ENCODE measurements at places on chromosomes 16 and 17. TPM values are rescaled to one million over a fixed set of nuclear protein-coding genes. Genes with fewer than 3 reads are reported as not detected.
A peak's percentile ranks its signal among the peaks of the same experiment; 100 is the strongest.

DNA sequence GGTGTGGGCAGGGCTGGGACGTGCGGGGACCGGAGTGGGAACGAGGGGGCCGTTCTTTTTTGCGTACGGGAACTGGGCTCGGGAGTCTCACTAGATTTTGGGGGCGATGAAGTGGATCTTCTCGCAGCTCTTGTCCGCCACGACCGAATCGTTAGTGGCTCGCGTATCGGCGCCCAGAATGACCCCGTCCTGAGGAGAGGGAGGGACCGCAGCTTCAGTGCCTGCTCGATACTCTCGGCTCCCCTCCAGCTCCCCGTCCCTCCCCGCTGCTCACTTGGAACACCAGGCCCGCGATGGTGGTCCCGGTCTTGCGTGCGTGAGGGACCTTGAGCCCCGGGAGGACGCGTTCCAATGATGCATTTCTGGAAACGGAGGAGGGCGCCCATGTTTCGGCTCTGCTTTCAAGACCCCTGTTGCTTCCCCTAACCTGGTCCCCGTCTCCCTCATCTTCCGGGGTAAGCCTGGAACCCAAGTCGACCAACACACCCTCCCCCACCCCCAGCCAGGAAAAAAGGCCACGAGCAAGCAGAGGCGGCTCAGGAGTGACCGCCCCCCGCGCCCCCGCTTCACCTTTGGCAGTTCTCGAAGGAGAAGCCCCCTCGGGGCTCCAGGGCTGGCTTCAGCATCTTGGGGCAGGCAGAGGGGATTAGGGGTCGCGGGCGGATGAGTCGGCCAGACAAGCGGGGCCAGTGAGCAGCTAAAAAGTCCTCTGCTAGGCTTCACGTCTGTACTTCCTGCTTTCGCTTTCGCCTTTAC, at the start of gene PSMB10:
Gene PSMB10, minus strand, starts transcription at position 727 of the 756 bp plus-strand sequence. Its CDS starts 101 bp downstream, at position 626.
- DNase-seq, result peak; percentile 45

DNA sequence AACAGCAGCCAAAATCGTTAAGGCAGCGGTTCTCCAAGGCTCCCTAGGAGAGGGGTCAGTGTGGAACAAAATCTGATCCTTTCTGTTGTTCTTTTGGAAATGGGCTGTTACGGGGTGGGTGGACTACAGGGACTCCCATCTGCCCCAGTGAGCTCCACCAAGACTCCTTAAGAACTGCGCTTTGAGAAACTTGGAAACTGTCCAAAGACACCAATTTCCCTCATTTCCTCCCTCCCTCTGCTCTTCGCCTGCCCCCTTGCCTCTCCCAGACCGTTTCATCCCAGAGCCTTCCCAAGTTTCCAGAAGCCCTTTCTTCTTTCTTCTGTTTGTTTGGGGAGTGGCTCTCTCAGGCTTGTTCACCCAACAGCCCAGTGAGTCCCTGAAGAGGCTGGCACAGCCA, 205.4 kb downstream of the COPRS start:
- DNase-seq, result no peak

GRCh38 chr16:66930189-66930588, 4.0 kb downstream of the CIAO2B start:
- no peak for DNase-seq

GRCh38 chr16:68529608-68529930, 9.5 kb upstream of the ZFP90 start:
- no peak for DNase-seq

Gene MPV17L
- 5.4 TPM for total RNA-seq

Gene RHBDL3
- 11.6 TPM for total RNA-seq

- DNase-seq, result no peak
Observed at GRCh38 chr17:80123791-80124190, 22.4 kb downstream of the GAA start.

Gene BORCS6
- total RNA-seq, result 5.6 TPM

DNA sequence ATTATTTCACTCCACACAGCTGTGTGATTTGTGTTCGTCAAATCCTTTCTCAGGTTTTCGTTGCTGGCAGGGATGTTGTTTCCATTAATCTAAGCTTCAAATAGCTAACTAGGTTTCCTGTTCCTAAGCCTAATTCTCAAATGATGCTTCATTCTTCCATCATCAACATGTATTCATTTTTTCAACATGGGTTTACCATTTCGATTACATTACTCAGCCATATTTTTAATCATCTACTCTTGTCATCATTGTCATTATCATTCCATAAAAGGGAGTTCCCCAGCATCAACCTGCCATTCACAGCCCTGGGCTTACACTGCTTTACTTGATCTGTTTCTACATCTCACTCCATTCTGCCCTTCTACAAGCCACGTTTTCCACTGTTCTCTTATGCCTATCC, 33.3 kb upstream of the ANKFN1 start:
- DNase-seq, result no peak

Gene GINS2
- 38.0 TPM for total RNA-seq

Gene ST6GALNAC1
- 0.37 TPM for total RNA-seq

Gene NMRAL1
- total RNA-seq, result 68.1 TPM

- no peak for DNase-seq
Observed at GRCh38 chr16:84780544-84781376, 39.0 kb upstream of the CRISPLD2 start.

Gene ARL2BP
- 10.6 TPM for total RNA-seq

Gene AIPL1
- total RNA-seq, result 0.46 TPM

DNA sequence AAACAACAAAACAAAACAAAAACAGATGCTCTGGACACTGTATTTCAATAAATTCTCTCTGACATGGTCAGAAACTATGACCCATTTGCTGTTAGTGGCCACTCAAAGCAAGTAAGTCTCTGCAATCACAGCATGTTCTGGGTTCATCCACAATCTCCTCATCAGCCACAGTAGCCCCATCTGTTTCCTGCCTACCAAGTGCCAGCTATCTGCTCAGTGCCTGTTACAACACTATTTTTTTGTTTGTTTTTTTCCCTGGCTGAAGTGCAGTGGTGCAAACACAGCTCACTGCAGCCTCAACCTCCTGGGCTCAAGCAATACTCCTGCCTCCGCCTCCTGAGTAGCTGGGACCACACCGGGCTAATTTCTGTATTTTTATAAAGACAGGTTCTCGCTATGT, 137.9 kb downstream of the SOX9 start:
- DNase-seq, result no peak

DNA sequence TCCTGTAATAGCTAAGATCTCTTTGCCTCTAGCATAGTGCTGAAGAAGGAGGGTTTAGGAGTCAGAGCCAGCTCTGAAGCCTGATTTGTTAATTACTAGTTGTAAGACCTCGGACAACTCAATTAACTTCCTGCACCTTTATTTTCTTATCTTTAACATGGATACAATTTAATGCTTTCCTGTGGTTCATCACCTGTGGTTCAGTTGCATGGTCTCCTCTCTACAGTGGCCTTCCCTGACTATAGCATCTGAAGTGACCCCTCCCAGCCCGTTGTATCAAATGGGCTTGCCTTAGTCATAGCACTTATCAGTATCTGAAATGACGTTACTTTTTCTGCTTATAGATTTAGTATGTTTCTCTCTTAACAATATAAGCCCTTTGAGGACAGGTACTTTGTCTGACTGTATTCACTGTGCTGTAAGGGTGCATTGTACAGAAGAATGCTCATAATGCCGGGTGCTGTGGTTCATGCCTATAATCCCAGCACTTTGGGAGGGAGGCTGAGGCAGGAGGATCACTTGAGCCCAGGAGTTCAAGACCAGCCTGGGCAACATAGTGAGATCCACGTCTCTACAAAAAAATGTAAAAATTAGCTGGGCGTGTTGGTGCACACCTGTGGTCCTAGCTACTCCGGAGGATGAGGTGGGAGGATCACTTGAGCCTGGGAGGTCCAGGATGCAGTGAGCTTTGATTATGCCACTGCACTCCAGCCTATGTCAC, 2.6 kb upstream of the NDE1 start:
- no peak for DNase-seq

Gene DYNLRB2
- not detected for total RNA-seq

DNA sequence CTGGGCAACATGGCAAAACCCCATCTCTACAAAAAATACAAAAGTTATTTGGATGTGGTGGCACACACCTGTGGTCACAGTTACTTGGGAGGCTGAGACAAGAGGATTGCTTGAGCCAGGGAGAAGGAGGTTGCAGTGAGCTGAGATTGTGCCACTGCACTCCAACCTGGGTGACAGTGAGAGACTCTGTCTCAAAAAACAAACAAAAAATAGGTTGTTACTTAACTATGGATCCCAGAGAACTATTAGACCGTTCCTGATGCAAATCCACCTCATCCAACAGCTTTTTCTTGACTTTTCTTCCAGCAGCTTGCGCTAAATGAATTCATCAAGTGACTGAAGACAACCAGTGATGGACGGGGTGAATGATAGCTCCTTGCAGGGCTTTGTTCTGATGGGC, at the start of gene OR2C1:
Gene OR2C1, plus strand, starts transcription at position 301 of the 400 bp plus-strand sequence. Its CDS starts 52 bp downstream, at position 353.
- DNase-seq, result no peak

All from WTC11 (cell line).